Stimulated activated CD4-positive, alpha-beta T cell treated with anti-CD3 and anti-CD28 coated beads, Interleukin-4, amount 100 ng/mL, for 48 hours (primary cell): ENCODE measurements at places on chromosomes 11 and 22.
A peak's percentile ranks its signal among the peaks of the same experiment; 100 is the strongest.

GRCh38 chr11:116710001-116710674 lies 62.6 kb downstream of the BUD13 start:
- no peak for DNase-seq

GRCh38 chr11:30282289-30282631 lies 40.6 kb upstream of the ARL14EP start:
- no peak for DNase-seq

GRCh38 chr11:119594639-119595249 lies 134.3 kb downstream of the NECTIN1 start:
- no peak for DNase-seq

- no peak for DNase-seq
Observed at GRCh38 chr11:57552479-57552878, 15.0 kb downstream of the UBE2L6 start.

DNA sequence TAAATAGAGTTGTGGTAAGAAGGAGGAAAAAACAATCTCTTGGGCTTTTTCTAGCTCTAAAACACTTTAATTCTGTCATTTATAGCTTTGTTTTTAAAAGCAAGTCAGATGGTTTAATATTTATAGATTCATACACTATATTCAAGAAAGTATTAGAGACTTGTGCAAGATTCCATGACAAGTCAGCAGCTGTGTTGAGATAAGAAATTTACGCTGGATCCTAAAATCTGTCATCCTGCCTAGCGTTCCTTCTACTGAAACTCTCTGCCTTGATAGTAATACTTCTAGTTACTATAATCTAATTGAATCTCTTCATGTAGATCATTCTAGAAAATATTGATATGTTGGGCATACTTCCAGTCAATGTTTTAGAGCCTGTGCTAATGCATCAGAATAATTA lies 721.8 kb downstream of the CNTN5 start:
- no peak for DNase-seq

GRCh38 chr11:102251423-102251822 lies 65.9 kb upstream of the BIRC3 start:
- DNase-seq = no peak

- DNase-seq = no peak
Observed at GRCh38 chr11:103537904-103538502, 428.8 kb downstream of the DYNC2H1 start.

- DNase-seq = peak; percentile 20
Observed at GRCh38 chr11:18650859-18651557, 16.9 kb upstream of the SPTY2D1 start.

GRCh38 chr11:25377466-25377865 lies 880.6 kb downstream of the LUZP2 start:
- no peak for DNase-seq

DNA sequence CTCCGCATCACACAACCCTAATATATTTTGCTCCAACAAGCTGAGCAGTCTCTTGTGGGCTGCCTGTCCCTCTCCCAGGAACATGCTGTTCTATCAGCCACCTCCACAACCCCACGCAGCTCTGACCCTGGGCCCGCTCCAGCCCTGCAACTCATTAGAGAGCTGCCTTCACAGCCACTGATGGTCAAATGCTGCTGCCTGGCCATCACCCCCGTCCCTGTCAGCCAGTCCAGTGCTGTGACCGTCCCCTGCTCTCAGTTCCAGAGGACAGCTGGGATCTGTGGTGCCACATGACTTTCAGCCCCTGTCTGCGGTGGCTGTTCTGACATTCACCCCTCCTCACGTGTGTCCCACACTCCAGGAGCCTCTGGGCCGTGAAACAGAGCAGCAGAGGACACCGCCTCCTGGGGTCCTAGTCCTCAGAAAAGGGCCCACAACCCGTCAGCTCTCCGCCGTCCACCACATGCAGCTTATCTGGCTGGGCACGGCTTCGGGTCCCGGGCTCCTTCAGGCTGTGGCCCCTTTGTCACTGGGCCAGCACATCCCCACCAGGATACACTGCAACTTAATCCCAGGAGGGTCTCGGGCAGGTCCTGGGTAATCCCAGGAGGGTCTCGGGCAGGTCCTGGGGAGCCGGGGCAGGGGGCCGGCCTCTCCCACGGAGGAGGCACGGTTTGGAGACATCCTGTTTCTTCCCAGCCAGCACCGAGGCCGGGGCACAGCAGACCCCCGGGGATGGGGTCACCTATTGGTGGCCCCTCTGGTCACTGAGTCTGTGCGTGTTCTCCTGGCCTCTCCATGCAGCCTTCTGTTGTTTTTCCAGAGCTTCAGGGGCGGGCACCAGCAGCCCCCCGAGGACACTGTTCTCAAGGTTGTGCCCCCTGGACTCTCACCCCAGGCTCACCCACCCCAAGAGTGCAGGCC lies 15.1 kb downstream of the CRELD2 start:
- no peak for DNase-seq

DNA sequence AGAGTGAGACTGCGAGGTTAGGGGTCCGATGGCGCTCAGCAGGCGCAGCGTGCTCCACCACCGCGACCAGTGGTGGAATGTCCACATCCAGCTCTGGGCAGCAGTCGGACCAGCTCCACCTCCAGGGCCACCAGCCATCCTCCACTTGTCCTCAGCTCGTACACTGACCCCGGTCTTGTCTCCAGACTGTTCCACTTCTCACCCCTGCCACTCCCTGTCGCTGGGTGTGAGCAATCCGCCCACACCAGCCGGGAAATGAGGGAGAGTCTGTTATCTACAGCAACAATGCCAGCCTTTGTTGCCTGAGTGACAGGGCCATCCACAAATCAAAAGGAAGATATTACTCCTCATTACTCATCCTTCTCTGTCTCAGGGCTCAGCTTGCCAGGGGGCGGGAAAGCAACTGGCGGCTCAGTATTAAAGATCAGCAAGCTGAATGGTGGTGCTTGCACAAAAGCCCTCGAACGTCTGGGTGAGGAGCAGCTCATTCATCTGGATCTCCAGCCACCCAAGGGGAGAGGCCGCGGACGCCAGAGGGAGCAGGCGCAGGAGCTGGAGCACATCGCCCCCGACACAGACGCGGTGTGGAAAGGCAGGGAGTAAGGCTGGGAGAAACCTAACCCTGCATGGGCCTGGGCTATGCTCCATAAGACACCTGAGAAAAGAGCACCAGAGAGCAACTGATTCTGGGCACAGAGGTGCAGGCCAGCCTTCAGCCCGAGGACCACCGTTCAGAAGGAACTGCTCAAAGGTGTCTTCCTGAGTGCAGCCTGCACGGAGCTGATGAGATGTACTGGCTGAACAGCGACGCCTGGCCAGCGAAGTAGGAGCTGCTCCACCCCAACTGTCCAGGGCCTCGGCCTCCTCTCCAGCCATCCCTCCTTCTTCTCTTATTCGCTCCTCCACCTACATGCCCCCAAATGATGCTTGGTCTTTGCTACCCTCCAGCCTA lies 21.9 kb downstream of the IGSF9B start:
- peak; percentile 27 for DNase-seq

- DNase-seq = no peak
Observed at GRCh38 chr11:125954945-125955640, 9.2 kb downstream of the VSIG10L2 start.

DNA sequence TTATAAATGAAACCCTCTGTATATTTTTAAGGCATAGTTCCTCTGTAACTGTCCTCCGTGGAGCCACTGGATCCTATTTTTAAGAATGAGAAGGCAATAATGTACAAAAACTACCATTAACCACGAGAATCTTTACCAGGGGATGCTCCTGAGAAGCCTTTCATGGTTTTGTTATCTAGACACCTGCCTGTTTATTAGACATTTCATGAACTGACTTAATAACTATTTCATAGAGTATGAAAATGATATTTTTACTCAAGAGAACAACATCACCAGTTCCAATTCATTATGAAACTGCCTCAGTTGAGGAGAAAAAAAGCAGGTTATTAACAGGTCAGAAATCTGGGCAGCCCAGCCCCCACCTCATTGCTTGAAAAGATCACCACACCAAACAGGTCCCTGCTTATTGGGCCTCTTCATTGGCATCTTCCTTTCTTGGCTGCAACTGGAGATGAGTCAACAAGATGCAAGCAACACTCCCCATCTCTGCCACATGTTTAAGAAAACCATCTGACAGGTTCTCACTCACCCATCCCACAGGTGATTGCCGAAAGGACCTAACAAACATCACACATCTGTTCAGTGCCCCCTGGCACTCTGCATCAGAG lies 27.8 kb downstream of the ETS1 start:
- no peak for DNase-seq

DNA sequence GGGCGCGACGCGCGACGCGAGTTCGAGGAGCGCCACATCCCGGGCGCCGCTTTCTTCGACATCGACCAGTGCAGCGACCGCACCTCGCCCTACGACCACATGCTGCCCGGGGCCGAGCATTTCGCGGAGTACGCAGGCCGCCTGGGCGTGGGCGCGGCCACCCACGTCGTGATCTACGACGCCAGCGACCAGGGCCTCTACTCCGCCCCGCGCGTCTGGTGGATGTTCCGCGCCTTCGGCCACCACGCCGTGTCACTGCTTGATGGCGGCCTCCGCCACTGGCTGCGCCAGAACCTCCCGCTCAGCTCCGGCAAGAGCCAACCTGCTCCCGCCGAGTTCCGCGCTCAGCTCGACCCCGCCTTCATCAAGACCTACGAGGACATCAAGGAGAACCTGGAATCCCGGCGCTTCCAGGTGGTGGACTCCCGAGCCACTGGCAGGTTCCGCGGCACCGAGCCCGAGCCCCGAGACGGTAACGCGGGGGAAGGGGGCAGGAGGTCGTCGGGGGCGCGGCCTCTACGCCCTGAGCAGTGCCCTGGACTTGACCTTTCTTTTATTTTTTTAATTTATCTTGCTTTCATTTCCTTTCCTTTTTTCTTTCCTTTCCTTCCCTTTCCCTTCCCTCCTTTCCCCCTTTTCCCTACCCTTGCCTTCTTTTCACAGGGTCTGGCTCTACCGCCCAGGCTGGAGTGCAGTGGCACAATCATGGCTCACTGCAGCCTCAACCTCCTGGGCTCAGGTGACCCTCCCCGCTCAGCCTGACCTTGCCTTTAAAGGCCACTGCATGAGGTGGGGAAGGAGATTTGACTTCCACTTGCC lies 5.0 kb downstream of the MPST start:
- DNase-seq = no peak

DNA sequence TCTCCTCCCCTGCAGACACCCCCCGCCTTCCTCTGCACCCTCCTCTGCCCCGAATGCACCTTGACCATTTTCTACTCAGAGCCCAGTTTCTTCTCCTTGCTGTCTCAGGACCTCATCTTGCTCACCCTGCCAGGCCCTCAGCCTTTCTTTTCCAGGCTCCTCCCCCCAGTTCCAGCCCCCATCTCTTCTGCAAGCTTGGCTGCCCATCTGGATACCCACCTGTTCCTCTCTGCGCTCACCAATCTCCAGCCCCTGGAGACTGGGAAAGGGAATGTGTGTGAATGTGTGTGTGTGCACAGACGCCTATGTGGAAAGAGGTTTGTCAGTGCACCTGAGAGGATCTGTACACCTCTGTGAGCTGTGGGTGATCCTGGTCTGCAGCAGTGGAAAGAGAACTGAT lies 36.4 kb downstream of the SLC22A12 start:
- no peak for DNase-seq

- DNase-seq = no peak
Observed at GRCh38 chr11:112166562-112166961, 610 bp upstream of the TEX12 start.

GRCh38 chr11:33160136-33160535 lies 1.1 kb downstream of the CSTF3 start:
- DNase-seq = no peak

DNA sequence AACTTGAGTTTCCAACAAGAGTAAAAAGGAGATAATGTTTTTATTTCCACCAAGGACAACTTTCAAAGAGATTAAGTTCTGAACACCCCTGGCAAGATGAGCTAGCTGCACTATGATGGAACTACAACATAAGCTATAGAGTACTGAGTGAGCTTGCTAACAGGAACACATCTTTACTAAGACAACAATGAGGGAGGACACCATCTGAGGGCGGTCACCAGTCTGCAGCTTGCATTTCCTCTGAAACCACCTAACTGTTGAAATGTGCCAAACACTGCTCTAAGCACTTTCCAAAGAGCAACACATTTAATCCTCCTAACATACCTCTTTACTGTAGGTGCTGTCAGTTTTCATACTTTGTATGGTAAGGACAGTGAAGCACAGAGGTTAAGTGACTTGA lies 68.4 kb downstream of the TCF20 start:
- no peak for DNase-seq

DNA sequence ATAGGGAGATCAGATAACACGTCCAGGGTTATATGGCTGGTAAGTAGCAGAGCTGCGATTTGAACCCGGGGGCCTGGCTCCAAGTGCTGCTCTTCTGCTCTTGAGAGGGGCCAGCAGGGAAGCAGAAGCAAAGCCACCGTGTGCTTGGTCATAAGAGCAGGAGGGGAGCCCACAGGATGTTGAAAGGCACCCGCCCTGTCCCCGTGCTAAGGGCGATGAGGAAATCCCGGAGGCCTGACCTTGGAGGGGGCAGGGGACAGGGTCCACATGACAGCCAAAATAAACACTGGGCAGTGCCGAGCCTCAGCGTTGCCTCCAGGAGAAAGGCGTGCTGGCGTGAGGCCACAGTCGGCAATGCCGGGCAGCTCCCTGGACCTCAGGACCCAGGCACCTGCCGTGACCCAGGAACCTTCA lies 28.8 kb downstream of the TOM1 start:
- DNase-seq = no peak

GRCh38 chr11:62601122-62601371 lies 618 bp downstream of the MTA2 start:
- DNase-seq = no peak

DNA sequence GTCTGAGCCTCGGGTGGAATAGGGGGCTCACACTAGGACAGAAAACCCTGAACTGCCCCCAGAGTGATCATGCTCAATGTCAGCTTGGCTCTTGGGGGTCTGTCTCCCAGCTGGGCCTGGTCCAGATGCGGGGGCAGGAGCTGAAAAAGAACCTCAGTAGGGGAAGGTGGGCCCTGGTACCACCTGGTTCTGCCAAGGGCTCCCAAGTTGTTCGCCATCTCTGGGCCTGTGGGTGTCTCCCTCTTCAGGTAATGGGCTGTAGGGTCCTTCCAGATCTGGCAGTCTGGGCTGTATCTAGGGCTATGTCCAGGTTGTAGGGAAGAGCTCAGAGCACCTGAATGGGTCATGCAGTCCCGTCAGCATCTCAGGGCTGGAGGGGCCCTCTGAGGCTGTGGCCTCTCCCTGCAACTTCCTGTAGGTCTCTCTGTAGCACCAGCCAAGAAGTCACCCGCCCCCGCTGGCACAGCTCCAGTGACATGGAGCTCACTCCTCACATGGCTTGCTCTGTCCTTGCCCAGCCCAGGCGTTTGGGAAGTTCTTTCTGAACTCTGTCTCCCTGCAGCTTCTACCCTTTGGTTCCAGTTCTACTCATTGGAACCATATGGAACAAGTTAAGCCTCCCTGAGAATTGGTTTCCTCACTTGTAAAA lies 33.0 kb upstream of the SOX10 start:
- DNase-seq = no peak

GRCh38 chr22:19393704-19394103 lies 37.8 kb downstream of the HIRA start:
- no peak for DNase-seq

DNA sequence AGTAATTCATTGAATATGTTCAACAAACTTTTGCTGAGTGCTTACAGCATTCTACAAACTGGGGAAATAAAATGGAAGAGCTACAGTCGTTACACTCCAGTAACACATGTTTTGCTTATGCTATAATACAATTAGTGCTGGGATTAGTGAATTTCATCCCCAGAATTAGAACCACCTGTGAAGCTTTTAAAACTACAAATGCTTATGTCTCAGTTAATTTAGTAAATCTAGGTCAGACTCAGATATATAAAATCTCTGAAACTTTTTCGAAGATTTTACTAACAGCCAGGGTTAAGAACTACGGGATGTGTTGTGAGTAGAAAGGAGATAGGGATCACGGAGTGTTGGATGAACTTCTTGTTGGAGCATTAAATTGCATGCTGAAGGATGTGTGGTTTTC lies 33.7 kb upstream of the EED start:
- DNase-seq = no peak

GRCh38 chr11:122186439-122187080 lies 70.5 kb upstream of the BLID start:
- DNase-seq = no peak
